Karpas-422 (cell line): ENCODE measurements at places on chromosomes 1 and 21.

- no peak for DNase-seq
These were observed 36.0 kb downstream of the GPR88 start for GRCh38 chr1:100573960-100574359.

- DNase-seq: no peak
These were observed 11.6 kb downstream of the SDCCAG8 start for GRCh38 chr1:243267471-243267880.

DNA sequence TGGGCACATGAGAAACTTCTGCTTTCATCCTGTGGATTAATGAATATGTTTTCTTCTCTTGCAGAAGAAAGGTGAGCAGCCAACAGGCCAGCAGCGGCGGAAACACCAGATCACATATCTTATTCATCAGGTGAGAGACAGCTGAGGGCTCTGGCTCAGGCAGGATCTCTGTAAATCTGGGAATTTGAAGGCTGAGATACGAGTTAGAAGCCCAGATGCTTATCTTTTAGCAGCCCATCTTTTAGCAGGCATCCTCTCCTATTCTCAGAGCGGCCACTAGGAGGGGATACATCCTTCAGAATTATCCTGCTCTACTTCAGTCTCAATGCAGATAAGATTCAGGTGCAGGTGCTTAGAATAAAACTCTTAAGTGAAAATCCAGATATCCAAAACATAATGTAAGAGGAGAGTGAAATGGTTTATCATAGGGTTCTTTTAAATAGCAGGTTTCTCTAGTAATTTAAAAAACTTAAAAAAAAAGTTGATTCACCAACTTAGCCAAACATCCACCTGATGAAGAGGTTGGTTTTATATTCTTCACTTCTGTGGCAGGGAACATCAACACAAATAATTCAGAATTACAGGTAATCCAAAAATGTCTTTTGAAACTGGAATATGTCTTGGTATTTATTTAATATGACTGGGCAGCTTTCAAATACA lies 19.3 kb downstream of the SH2D2A start:
- peak; percentile 81 for DNase-seq

DNA sequence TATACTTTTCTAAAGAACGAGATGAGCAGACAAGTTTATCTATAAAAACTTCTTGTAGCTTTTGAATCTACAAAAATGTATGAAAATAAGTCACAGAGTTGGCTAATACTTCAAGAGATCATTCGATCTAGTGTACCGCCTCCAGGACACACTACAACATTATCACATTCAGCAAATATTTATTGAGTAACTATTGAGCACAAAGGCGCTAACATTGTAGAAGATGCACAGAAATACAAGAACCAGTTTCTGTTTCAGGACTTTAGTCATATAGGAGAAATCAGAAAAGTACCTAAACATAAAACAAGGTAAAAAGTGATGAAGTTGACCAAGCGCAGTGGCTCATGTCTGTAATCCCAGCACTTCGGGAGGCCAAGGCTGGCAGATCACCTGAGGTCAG lies 20.6 kb downstream of the WASF2 start:
- DNase-seq: no peak

DNA sequence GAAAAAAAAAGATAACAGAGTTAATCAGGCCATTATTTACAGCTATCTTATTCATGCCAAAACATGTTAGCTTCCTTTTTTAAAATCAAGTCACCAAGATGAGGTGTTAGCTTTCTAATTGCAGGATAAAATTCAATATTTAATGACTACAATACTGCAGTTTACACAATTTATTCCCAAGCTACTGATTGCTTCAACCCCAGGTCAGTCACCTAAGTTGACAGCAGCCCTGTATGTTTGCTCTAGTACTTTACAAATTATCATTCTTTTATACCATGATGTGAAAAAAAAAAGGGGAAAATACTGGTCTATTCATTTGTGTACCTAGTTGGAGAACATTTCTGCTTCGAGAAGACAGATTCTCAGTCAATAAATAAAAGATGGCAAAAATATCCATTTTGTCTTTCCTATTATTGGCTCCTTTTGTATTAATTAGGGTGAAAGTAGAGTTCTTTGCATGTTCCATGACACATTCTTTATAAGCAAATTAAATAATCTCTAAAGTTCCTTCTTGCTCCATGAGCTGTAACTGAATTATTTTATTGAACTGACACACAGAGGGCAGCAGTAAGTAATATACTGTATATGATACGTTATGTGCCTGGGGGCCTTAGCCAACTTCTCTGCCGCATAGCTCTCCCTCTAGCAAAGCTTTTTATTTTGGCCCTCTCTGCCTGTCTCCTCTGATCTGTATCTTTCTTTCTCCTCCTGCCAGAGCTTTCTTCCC lies 48.0 kb downstream of the DIPK1A start:
- peak; percentile 50 for DNase-seq

- DNase-seq: no peak
These were observed at the start of gene TFF2 for GRCh38 chr21:42350927-42351426. Gene TFF2, minus strand, starts transcription at chr21:42350994. Its CDS starts 37 bp downstream, at chr21:42350957.

DNA sequence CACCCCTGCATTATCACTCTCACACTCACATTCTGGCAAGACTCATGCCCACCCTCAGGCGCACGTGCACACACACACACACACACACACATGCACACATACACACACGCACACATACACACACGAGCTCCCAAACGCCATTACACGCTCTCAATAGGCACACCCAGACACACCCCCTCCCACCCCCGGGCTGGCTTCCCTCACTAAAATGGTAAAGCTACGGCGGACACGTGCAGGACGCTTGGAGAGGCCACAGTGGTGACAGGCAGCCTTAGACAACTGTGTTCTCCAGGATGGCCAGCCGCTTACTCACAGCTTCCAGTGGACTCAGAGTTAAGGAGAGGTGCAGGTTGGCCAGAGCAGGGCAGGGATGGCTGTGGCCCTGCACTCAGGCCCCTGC lies 10.1 kb downstream of the MATN1 start:
- DNase-seq: no peak

DNA sequence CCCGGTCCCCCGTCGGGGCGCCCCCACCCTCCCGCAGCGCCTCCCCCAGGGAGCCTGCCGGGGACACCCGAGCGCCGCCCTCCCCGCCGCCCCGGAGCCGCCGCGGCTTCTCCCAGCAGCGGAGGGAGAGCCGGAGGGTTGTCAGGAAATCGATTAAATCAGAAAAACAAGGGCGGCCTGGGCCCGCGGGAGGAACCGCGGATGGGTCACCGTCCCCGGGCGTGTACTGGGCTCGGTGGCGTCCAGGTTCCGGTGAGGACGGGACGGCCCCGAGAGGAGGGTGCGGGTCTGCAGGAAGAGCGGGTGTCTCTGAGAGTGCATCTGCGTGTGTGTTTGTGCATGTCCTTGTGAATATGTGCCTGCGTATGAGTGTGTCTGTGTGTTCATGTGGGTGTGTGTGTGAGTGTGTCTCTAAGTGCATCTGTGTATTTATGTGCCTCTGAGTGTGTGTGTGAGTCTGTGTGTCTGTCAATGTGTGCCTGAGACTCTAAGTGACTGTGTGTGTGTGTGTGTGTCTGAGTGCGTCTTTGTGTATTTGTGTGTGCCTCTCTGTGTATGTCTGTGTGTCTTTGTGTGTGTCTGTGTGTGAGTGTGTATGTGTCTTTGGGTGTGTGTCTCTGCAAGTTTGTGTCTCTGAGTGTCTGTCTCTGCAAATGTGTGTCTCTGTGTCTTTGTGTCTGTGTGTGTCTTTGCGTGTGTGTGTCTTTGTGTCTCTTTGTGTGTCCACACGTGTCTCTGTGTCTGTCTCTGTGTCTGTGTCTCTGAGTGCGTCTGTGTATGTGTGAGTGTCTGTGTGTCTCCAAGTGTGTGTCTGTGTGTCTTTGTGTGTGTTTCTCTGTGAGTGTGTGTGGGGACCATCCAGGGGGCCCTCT lies 1.1 kb downstream of the SPSB1 start:
- DNase-seq: no peak

DNA sequence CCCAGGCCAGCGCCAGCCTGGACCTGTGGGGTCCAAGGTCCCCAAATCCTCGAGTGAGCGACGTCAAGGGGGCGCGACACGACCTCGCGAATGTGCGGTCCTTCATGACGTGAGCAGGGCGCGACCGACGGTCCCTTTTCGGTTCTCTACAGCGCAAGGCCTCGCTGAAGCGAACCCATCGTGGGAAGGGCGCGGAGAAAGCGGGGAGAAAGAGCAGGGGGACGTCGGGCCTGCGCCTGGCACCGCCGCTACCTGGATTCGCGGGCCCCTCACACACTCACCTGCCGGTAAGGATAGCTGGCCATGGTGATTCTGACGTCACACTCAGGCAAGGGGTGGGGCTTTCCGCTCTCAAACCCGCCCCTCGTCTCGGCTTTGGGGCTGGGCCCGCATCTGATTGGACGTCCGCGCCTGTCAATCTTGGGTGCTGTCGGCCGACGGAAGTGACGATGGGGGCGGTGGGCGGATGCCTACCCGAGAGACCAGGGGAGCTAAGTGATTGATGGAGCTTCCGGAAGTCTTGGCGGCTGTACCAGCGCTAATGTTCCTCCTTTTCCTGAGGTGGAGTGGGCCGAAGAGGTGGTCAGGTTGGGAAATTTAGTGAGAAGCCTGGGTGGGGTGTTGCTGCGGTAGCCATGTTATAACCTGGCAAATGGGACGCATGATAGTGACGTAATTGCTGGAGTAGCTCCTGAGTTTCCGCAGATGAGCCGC lies at the start of gene PEF1:
TSS of gene PEF1 (minus strand) at position 317 of the 714 bp plus-strand sequence. CDS start at position 305, 12 bp downstream.
- peak; percentile 99 for DNase-seq

- DNase-seq: no peak
These were observed 22.7 kb downstream of the SLC2A1 start for GRCh38 chr1:42935971-42936308.

- DNase-seq: no peak
These were observed 16.6 kb upstream of the RAP1A start for GRCh38 chr1:111602974-111603373.

DNA sequence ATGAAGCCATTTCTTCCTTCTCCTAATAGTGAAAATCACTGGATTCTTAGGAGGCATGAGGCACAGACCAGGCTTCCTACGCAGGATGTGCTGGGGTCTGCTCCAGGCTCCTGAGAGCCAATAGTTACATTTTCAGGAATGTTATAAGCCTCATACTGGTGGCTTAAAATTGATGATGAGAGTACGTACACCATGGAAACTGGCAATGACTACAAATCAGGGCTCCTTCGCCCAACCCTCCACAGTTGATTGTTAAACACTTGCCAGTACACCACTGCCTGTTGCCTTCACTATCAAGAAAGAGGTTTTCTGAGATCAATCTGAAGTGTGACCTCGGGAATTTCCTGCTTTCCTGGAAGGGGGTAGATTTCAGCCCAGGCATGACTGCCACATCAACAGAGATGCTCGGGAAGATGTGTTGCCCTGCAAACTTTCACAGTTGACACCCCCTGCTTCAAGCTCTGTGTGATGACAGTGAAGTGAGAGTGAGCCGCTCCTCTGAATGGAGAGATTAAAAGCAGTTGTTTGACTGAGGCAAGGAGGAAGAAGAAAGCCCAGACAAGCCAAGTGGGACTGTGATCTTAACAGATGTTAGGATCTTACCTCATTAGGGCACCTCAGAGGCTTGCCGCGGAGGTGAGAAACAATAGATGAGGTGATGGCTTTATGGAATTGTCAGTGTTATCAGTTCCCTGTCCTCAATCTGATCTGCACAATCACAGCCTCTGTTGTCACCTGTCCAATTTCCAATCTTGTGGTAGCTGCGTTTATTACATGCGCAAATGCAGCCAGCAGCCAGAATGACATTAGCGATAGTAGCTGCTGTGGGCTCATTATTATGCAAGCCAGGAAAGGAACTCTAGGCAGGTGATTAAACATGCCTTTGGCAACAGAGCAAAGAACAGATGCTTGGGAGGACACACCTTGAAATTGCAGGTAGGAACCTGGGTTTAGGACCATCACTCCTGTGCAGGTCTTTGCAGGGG lies 277.3 kb downstream of the KAZN start:
- DNase-seq: no peak

GRCh38 chr1:29631836-29632805 lies 395.8 kb downstream of the PTPRU start:
- no peak for DNase-seq

GRCh38 chr1:67939186-67939743 lies 106.0 kb upstream of the GNG12 start:
- no peak for DNase-seq

GRCh38 chr1:100896481-100896982 lies 642 bp downstream of the SLC30A7 start:
- DNase-seq: peak; percentile 80

DNA sequence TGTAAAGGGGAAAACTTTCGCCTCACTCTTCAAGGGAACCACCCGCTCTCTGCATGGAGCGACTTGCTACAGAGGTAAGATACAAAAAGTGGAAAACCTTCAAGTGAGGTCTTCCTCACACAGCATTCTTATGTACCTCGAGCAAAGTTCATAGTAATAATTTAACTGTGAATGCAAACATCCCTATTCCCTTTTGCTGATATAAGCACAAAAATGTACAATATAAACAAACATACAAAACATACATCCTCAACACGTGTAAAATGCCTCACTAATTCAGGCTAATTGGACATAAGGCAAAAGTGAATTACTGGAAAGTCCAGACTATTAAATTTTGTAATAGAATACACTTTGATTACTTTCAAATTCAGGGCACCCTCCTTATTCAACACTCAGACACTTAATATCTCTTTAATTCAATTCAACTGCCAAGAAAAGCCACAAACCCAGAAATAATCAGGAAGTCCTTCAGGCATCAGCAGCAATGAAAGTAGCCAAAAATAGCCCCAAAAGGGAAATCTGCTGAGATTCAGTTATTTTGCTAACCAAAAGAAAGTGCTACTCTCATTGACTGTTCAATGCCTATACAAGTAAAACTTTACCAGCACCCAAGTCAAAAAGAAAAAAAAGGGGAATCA lies 15.2 kb upstream of the LMX1A start:
- DNase-seq: no peak

DNA sequence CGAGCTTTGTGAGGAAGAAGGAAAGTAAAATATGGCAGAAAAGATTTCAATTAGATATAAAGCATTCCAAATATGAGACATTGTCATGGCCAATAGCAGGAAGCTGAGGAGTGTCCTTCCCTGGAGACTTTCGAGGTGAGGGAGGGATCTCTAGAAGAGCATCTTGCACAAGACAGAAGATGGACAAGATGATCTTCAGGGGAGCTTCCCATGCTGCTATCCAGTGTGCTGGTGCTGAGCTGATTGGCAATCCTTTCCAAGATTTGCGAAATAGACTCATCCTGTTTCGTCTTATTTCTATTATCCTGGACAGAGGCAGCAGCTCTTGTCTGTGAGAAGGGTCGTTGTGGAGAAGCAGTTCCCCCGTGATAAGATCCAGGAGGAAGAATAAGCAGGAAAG lies 342.0 kb upstream of the CAMK1G start:
- DNase-seq: no peak

DNA sequence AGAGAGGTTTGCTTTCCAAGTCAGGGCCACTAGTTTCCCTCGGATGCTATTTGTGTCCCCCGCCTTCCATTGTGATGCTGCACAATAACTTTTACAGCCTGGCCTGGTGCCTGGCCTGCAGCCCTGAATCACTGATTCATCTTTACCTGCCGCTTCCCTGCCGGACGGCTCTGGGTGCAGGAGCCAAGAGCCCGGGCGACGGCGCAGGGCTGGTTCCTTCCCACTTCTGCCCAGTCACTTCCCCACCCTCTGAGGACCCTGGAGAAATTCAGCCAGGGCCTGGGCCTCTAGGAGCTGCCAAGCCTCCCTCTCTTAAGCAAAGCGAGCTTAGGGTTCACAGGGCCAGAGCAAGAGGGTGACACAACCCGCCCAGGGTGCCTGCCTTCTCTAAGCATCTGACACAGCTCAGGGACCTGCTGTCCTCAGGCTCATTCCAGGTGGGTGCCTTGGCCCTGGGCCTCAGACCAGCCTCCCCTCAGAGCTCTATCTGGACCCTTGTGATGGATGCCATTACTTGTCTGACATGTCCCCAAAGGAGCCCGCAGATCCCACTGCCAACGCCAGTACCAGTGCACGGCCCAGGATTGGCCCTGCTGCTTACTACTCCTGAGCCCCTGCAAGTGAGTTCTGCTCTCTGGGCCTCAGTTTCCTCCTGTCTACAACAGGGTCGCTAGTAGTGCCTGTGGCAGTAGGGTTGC lies 381.0 kb upstream of the VAMP3 start:
- DNase-seq: no peak
